NCI-H1694 (cell line): ENCODE measurements at places on chromosomes 7 and 10.

- DNase-seq, result no peak
Observed at GRCh38 chr10:114042895-114043531, 653 bp upstream of the ADRB1 start.

GRCh38 chr7:65371468-65371867, 2.2 kb upstream of the ZNF92 start:
- DNase-seq, result no peak

DNA sequence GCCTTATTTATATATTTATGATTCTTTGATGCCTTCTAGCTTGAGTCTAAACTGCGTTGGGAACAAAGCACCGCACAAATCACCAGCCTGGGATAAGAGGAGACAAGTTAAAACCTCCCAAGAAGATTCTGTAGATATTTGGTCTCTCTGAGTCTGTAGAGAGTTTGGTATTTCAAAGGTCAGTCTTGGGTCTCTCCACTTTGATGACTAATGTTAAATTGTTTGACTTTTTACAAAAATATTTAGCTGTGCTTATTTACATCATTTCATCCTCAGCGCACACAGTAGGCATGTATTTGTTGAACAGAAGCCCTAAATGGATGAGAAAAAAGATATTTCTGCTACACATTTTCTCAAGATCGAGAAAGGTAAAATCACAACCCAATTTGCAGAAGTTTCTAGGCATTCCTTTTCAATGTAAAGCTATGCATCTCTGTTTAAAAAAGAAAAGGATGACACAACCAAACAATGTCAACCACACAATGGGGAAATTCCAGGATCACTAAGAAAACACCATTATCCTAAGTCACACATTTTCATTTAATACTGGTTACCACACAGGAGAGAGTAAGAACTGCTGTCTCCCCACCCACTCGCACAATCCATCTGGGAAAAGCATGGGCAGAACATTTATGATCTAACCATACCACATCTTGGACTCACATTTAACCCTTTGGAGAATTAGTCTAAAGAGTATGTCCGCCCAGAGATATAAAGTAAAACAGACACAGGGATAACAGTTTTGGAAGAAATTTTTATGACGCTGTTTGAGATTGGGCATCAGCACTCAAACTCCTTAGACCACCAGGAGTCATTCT, 4.4 kb downstream of the CDK6 start:
- no peak for DNase-seq

GRCh38 chr7:157388301-157388700, 51.5 kb downstream of the DNAJB6 start:
- DNase-seq, result no peak
